ENCODE measurements at places on chromosomes 11 and 22.

DNA sequence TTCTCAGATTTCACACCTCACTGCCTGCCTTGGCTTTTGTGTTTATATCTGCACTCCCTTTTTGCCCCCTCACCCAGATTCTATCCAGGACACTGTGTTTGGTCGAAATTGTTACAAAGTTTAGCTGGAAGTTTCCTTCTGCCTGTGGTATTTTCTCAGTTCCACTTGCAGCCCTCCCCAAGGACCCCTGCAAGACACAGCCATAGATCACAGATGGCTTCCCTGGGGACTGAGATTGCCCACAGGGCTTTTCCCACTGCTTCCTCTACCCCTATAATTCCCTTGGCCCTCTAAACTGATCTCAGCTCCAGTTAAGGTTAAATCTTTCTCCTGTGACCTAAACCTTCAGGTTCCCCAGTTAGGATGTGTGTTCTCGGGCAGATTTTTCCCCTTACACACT is 146.1 kb upstream of the C11orf87 start:
- no peak for DNase-seq

DNA sequence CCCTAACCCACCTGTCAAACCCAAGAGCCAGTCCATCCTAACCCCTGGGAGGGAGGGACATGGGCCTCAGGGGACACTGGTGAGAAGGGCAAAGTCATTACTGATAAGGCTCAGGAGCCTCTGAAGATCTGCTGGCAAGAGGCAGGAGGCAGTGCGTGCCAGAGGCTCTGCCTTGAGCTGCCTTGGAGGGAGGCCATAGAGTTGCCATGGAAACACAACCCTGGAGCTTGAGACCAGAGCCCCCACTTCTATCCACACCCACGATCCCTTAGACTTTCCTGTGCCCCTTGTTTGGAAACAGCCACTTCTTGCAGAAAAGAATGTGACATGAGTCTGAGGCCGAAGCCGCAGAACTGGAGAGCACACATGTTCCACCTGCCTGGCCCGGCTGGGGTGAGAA is 89.7 kb upstream of the CSNK2A3 start:
- no peak for DNase-seq

DNA sequence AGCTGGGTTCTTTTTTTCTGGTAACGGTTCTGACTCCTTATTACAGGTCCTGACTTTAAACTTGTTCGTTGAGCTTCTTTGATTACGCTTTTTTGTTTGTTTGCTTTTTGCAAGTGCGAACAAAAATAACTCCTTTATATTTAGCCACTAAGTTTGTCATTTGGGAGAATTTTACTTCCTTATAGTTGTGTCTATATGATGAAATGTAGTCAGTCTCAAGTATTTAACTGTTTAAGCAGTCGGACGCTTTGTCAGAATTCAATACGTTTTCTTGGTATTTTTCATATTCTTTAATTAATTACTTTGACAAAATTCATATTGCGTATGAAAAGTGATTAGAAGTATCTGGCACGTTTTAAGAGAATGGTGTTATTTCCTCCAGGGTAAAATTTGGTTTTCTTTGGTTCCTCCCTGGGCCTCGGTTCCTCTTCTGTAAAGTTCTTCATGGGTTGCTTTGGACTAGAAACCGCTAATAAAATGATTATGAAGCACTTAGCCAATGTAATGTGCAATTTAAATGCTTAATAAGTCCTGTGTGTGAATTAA is 1.3 kb downstream of the CBL start:
- no peak for DNase-seq

- no peak for DNase-seq
Observed at GRCh38 chr22:48919851-48920589, 907.7 kb downstream of the BRD1 start.

DNA sequence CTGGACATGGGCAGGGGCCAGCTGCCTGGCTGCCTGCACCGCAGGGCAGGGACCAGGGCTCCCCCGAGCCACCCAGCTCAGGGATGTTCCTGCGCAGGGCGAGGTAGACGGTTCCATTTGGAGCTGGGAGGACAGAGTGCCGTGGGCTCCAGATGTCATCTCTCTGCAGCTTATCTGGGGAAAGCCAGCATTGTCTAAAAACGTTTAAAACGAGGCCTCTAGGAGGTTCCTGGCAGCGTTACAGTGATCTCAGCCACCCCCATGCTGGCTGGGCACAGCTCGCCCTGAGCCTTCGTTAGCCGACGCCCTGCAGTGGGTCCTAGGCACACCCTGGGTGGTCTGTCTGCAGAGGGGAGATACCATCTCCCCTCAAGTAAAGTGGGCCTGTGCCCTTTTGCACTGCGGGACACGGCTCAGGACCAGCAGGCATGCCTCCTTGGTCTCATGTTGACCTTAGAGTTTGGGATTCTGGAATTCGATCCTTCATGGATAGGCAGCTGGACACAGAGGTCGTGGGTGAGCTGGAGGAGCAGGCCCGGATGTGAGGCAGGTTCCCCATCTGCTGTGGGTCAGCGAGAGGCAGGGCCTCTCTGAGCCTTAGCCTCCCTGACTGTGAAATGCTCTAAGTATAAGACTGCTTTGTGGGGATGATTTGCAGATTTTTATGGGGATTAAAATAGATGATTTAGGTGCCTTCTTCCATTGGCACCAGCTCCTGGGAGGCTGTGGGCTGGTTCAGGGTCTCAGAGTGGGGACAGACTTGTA is 14.1 kb downstream of the SYNGR1 start:
- DNase-seq, result no peak

GRCh38 chr22:31344578-31345330 is 1.4 kb downstream of the PATZ1 start:
- no peak for DNase-seq

DNA sequence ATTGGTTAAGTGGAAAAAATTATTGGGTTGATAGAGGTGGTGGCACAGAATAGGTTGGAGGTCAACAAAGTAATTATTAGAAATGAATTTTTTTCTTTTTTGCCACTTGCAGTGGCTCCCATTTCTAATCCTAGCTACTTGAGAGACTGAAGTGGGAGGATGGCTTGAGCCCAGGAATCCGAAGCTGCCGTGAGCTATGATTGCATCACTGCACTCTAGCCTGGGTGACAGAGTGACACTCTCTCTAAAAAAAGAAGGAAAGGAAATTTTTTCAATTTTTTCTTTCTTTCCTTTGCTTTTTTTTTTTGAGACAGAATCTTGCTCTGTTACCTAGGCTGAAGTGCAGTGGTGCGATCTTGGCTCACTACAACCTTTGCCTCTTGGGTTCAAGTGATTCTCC is 2.2 kb upstream of the BCO2 start:
- no peak for DNase-seq

GRCh38 chr11:90113541-90113940 is 20.9 kb upstream of the NAALAD2 start:
- DNase-seq, result no peak

- no peak for DNase-seq
Observed at GRCh38 chr22:38970551-38970950, 11.6 kb upstream of the APOBEC3B start.

DNA sequence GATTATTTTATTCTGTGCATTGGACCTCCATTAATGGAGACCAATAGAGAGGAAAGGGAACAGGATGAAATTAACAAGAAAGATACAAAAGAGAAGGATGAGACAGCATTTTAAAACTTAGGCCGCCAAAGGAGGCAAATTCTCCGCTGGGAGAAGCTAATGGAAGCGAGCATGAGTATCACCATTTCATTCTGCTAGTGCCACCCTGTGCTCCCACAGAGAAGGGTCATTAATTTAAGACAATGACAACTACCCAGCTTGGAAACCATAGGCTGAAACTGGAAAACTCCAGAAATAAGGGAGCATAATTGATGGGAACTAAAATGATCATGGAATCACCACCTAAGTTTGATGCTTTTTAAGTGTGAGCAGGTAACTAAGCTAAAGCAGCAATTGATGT is 69.2 kb downstream of the SLC36A4 start:
- no peak for DNase-seq

- DNase-seq, result no peak
Observed at GRCh38 chr22:38289583-38290082, 16.8 kb upstream of the TMEM184B start.

DNA sequence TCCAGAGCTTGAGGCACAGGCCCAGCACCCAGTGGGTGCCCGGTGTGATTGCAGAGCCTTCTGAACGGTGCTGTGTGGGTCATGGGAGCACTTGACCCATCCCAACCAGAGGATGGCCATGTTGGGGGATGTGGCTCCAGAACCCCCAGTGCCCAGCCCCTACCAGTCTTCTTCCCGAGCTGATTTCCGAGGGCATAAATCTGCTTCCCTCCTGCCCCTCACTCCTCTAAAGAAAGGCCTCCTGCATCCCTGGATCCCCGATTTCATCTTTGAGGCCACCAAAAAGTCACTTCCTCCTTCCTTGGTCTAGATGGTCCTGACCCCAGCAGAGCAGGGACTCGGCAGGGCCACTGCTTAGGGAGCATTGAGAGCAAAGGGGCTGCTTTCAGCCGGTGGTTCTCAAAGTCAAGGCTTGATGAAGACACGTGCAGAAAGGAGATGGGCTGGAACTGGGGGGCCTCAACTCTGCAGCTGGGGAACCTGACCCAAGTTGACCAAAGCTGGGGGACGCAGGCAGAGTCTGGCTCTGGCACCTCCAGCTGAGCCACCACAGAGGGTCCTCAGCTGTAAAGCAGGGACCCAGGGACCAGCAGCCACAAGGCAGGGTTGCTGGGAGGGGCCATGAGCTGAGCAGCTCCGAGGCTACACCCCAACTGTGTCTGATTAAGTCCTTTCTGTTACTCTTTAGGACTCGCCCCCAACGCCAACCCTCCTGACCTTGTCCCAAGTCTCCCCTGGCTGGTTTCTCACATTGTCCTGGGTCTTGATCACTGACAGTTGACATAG is 56.6 kb downstream of the LINC01488 start:
- no peak for DNase-seq

- DNase-seq, result no peak
Observed at GRCh38 chr11:21634491-21634890, 558.4 kb upstream of the ANO5 start.

DNA sequence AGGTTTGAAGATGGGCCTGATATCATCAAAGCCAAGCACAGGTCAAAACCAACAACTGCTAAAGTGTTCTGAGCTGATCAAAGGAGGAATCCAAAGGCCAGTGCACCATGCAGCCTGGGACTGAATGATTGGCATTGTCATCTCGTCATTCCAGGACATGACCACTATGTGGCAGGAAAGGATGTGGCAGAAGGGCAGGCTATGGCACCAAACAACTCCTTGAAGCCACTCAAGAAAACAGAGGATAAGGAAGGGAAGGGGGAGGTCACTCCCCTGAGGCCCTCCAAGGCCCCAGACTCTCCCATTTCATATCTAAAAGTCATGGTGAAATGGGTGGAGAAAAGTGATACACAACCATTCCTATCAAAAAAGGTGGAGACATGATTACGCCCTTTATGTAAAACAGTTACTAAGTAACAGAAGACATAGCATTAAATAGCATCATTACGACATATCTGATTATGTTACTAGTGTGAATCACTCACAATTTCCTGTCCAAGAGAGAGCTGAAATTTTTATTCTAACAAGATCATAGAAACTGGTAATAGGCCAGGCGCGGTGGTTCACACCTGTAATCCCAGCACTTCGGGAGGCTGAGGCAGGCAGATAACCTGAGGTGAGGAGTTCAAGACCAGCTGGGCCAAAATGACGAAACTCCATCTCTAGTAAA is 49.3 kb downstream of the AHNAK start:
- DNase-seq, result peak; percentile 55

DNA sequence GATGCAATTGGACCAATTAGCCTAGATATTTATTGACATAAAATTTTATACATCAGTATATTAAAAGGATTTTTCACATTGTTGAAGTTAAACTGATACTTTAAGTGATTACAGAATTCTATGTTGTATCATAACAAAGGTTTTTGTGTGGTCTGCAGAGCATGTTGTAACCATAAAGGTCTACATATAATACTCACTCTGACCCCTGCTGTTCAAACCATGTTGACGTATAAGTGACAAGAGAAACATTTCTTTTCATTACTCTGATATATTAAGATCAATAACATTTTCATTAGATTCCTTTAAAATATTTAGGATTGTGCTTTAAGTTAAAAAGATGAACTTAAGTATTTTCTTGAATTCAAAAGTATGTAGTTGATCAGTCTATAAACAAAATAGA is 63.9 kb downstream of the GAS2 start:
- peak; percentile 2 for DNase-seq

DNA sequence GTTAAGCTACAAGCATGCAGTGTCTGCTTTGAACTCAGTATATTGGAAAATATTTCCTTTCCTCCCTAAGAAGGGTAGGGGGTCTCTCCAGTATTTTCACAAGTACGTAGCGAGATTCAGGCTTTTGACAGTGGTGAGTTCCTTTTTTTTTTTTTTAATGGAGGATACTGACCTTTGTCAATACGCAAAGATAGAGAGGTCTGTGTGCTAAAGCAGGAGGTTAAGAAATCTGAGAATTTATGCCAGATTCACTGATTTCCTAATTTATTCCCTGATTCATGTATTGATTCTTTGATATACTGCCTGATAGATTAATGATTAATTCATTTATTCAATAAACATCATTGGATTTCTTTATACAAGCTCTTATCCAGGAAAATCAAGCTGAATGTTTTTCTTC is 106.7 kb upstream of the CADM1 start:
- DNase-seq, result no peak

DNA sequence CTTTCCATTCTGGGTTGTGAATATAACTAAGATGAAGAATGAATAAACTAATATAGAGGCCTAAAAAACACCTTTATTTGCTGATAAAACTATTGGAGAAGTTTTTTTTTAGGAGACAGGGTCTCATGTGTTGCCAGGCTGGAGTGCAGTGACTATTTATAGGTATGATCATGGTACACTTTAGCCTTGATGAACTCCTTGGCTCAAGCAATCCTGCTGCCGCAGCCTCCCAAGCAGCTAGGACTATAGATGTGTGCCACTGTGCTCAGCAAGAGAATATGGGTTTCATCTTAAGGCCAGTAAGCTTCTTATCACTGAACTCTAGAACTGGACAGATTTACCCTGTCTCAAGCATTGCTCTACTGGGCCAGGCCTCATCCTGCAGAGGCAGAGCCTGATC is 26.6 kb downstream of the CCDC90B start:
- DNase-seq, result no peak

GRCh38 chr11:118051136-118051610 is 25.7 kb upstream of the TMPRSS4 start:
- DNase-seq, result no peak

GRCh38 chr22:21045585-21046294 is at the start of gene LRRC74B:
Gene LRRC74B, plus strand, starts transcription at chr22:21045946. Its CDS starts 41 bp downstream, at chr22:21045987.
- DNase-seq, result peak; percentile 95

GRCh38 chr22:45014654-45015053 is 4.8 kb upstream of the PHF21B start:
- no peak for DNase-seq

DNA sequence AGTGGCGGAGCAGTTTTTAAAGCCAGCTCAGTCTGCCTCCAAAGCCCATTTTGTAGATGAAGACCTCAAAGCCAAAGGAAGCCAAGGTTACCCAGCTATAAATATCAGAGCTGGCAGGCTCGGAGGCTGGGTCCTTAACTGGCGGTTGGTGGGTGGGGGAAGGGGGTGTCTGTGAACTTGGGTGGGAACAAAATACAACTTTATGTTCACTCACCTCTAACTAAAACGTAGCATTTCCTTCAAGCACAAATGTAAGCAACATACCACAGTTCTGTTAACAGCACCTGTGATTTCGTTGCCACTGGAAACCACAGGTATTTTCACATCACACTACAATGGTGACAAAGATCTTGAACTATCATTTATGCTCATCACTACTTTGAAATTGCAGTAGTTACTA is 99.7 kb upstream of the SYT13 start:
- DNase-seq, result no peak

- peak; percentile 62 for DNase-seq
Observed at GRCh38 chr11:122146475-122146874, 30.5 kb upstream of the BLID start.

- no peak for DNase-seq
Observed at GRCh38 chr11:91435694-91436395, 788.8 kb upstream of the FAT3 start.
